Stimulated activated naive B cell treated with anti-CD40 and anti-IgM and Interleukin-4, amounts not matched to agents 10 μg/mL and 1 μg/mL and 100 μg/mL, for 72 hours (primary cell): ENCODE measurements at places on chromosomes 11 and 22.

DNA sequence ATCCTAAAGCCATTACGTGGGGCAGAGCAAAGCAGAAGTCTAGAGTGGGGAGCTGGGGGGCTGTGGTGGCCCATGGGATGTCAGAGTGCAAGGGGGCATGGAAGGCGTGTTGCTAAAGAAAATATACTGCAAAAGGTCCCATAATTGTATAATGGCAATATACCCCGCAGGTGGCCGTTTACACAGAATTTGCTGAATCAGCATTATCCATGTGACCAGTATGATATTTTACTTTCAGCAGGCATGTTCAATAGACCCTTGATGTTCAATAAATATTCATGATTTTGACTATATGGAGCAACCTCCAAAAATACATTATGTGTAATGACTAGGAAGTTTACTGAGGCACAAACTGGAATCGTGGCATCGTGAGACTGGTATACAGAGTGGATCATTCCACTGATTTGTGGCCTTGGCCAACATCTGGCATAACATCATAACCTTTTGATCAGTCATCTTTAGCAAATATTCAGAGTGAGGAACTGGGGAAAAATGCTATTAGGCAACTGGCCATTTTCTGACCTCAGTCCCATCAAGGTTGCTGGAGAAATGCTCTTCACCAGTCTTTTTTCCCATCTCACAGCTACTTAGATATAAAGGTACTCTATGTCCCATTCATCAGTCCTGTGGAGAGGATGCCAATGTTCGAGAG lies 29.3 kb upstream of the PPP2R1B start:
- peaks cover 58% of the 10 kb centered on the region for H3K36me3 ChIP-seq
- H3K27ac ChIP-seq, result no peak overlapping the region
- H3K4me3 ChIP-seq, result no peak overlapping the region
- H3K27me3 ChIP-seq, result no peaks in the 10 kb centered on the region
- H3K4me1 ChIP-seq, result peaks cover 12% of the 10 kb centered on the region
- no peak for DNase-seq

GRCh38 chr22:38173641-38173906 lies 8.1 kb downstream of the PLA2G6 start:
- peaks cover 35% of the 10 kb centered on the region for H3K4me1 ChIP-seq
- H3K27ac ChIP-seq, result no peak overlapping the region
- H3K27me3 ChIP-seq, result no peaks in the 10 kb centered on the region

GRCh38 chr11:4041731-4042391 lies 52.7 kb upstream of the RRM1 start:
- peaks cover 15% of the 10 kb centered on the region for H3K36me3 ChIP-seq
- H3K4me1 ChIP-seq, result peaks cover 18% of the 10 kb centered on the region
- no peak for DNase-seq
- H3K27me3 ChIP-seq, result no peaks in the 10 kb centered on the region
- H3K27ac ChIP-seq, result no peak overlapping the region
- no peak overlapping the region for H3K4me3 ChIP-seq

DNA sequence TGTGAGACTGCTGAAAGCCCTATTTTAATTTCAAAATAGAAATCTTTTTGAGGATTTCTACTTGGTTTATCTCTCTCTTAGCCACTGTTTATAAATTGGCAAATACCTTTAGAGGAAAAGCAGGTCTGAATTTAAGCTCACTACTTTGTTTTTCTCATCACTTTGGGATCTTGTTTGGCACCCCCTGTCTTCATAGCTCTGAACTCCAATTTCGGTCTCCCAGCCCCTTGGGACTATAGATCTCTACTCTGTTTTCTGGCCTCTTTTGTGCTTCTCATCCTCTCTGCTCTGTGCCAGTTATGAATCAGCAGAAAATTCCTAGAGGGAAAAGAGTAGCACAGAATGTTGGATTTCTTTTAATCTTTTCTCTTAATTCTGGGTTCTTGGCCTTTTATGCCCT lies 118.3 kb downstream of the CYP2R1 start:
- no peak overlapping the region for H3K27ac ChIP-seq
- H3K27me3 ChIP-seq, result no peaks in the 10 kb centered on the region
- H3K4me1 ChIP-seq, result peaks cover 35% of the 10 kb centered on the region
- H3K4me3 ChIP-seq, result no peak overlapping the region
- DNase-seq, result no peak
- H3K36me3 ChIP-seq, result no peaks in the 10 kb centered on the region

GRCh38 chr11:129911298-129911697 lies 15.9 kb upstream of the NFRKB start:
- H3K36me3 ChIP-seq, result peaks cover 25% of the 10 kb centered on the region
- H3K27me3 ChIP-seq, result no peaks in the 10 kb centered on the region
- H3K4me1 ChIP-seq, result peaks cover 3% of the 10 kb centered on the region
- no peak for DNase-seq

- no peak overlapping the region for H3K27ac ChIP-seq
- H3K4me1 ChIP-seq, result no peaks in the 10 kb centered on the region
- no peaks in the 10 kb centered on the region for H3K36me3 ChIP-seq
- no peak overlapping the region for H3K4me3 ChIP-seq
- DNase-seq, result no peak
Measured at GRCh38 chr11:69832561-69833413, 13.6 kb upstream of the FGF3 start.

DNA sequence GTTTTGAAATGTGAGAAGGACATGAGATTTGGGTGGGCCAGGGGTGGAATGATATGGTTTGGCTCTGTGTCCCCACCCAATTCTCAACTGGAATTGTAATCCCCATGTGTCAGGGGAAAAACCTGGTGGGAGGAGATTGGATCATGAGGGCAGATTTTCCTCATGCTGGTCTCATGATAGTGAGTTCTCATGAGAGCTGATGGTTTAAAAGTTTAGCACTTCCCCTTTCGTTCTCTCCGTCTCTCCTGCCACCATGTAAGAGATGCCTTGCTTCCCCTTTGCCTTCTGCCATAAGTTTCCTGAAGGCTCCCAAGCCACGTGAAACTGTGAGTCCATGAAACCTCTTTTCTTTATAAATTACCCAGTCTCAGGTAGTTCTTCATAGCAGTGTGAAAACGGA lies 113.5 kb downstream of the FCHSD2 start:
- peak overlapping the region; percentile 92 for H3K27ac ChIP-seq
- H3K4me1 ChIP-seq, result peaks cover 51% of the 10 kb centered on the region
- no peak for DNase-seq
- peaks cover 84% of the 10 kb centered on the region for H3K36me3 ChIP-seq

GRCh38 chr22:46242076-46242475 lies 8.0 kb downstream of the CDPF1 start:
- H3K27me3 ChIP-seq, result no peaks in the 10 kb centered on the region
- no peak for DNase-seq
- no peak overlapping the region for H3K27ac ChIP-seq
- H3K36me3 ChIP-seq, result peaks cover 33% of the 10 kb centered on the region
- no peak overlapping the region for H3K4me3 ChIP-seq
